ENCODE measurements at places on chromosomes 4 and X.
A peak's percentile ranks its signal among the peaks of the same experiment; 100 is the strongest.

- no peak for DNase-seq
Observed at GRCh38 chr4:150268444-150268843, 190.2 kb downstream of the DCLK2 start.

GRCh38 chr4:38154681-38155588 lies 194.7 kb downstream of the PTTG2 start:
- DNase-seq, result no peak

GRCh38 chr4:38774181-38774955 lies 8.4 kb downstream of the TLR10 start:
- no peak for DNase-seq

DNA sequence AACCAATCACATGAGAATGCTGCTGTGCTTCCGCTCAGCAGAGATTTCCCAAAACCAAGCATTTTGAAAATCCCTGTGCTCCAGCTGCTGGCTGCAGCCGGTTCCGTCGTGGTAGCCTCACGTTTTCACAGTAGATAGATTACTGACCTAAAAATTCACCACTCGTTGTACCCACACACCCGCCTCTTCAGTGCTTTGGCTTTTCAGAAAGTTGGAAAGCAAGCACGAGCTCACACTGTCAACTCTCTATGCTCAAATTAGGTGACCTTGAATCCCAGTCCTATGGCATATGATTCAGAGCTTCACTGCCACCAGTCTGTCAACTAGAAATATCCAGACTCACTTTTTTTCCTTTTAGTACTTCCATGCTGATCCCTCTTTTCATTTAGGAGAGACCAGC lies 168.9 kb downstream of the DCTD start:
- no peak for DNase-seq

DNA sequence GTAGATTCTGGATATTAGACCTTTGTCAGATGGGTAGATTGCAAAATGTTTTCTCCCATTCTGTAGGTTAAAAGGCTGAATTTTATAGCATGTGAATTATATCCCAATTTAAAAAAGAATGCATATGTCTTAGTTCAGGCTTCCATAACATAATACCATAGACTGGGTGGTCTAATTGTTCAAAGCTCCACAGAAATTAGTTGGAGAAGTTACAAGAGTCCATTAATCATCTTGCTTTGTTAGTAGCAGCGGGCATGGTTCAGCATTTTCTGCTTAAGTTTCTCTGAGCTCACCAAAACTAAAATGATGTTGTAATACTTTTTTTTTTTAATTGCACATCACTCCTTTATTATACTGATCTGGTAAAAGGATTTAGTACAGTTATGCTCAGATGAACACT lies 1.8 kb downstream of the PGAM4 start:
- no peak for DNase-seq

- DNase-seq, result no peak
Observed at GRCh38 chr4:175092114-175092513, 174.0 kb downstream of the ADAM29 start.

GRCh38 chr4:112552668-112553067 lies 36.7 kb upstream of the NEUROG2 start:
- no peak for DNase-seq

GRCh38 chrX:153209347-153209746 lies 30.3 kb downstream of the MAGEA1 start:
- DNase-seq, result no peak

GRCh38 chr4:141077611-141078225 lies 55.6 kb downstream of the RNF150 start:
- no peak for DNase-seq

GRCh38 chr4:101853028-101853427 lies 62.5 kb downstream of the BANK1 start:
- DNase-seq, result no peak

DNA sequence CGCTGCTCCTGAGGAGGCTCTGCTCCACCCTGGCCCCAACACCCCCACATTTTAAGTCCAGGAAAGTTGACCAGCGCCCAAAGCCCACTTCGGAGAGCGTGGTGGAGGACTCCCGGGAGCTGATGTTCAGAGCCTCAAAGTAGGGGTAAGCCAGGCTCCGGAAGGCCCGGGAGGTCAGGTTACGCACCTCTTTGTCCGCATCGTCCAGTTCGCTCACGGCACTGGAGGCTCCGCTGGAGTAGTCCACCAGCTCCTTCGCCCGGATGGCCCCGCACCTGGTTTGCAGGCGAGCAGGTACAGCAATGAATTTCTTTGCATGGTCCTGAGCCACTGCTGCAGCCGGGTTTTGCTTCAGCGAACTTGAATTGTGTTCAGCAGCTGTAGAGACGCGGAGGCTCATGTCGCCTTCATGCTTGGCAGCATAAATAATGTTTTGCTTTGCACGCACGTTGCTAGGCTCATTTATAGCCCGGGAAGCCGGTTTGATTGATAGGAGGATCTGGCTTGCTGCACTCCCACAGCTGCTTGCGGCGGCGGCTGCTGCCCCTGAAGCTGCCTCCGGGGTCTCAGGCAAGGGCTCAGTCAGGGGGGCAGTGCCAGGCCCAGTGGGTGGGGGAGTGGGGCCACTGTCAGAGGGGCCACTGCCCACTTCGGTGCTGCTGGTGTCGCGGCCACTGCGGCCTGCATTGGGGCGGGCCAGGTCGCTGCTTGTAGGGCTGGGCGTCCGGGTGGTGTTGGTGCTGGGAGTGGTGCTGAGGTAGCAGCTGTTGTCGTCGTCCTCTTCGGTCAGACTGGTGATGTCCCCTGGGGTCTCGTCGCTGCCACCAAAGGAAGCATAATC lies 4.8 kb downstream of the C4orf54 start:
- DNase-seq, result no peak

DNA sequence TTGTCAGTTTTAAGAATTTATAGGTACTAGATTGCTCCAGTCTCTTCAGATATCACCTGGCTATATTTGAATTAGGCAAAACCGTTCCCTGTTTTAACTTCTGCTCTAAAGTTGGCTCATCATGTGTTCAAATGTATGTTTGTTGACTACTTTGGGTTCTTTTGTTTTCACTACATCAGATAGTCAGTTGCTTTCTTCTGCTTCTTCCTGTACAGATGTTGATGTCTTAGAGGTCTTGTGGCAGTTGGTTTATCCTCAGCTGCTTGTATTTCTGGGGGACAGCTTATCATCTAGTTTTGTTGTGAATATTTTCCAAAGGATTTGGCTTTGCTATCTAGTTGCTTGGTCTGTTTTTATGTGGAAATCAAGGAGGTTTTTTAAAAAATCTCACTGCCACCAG lies 28.0 kb downstream of the TBC1D19 start:
- DNase-seq, result no peak

GRCh38 chr4:8129136-8129535 lies 29.5 kb downstream of the ABLIM2 start:
- no peak for DNase-seq

- no peak for DNase-seq
Observed at GRCh38 chr4:8333726-8334460, 64.3 kb downstream of the HTRA3 start.

GRCh38 chrX:132034648-132035047 lies 11.5 kb downstream of the STK26 start:
- no peak for DNase-seq

GRCh38 chr4:169110633-169111032 lies 100.6 kb upstream of the CBR4 start:
- DNase-seq, result no peak

- no peak for DNase-seq
Observed at GRCh38 chrX:37722595-37722994, 37.0 kb downstream of the XK start.

- no peak for DNase-seq
Observed at GRCh38 chr4:52755426-52755825, 4.2 kb upstream of the ERVMER34-1 start.

- no peak for DNase-seq
Observed at GRCh38 chr4:53192496-53192895, 173.4 kb downstream of the SCFD2 start.

GRCh38 chrX:41317477-41318208 lies 16.3 kb upstream of the DDX3X start:
- DNase-seq, result no peak

GRCh38 chrX:138378876-138379275 lies 332.6 kb downstream of the FGF13 start:
- no peak for DNase-seq

DNA sequence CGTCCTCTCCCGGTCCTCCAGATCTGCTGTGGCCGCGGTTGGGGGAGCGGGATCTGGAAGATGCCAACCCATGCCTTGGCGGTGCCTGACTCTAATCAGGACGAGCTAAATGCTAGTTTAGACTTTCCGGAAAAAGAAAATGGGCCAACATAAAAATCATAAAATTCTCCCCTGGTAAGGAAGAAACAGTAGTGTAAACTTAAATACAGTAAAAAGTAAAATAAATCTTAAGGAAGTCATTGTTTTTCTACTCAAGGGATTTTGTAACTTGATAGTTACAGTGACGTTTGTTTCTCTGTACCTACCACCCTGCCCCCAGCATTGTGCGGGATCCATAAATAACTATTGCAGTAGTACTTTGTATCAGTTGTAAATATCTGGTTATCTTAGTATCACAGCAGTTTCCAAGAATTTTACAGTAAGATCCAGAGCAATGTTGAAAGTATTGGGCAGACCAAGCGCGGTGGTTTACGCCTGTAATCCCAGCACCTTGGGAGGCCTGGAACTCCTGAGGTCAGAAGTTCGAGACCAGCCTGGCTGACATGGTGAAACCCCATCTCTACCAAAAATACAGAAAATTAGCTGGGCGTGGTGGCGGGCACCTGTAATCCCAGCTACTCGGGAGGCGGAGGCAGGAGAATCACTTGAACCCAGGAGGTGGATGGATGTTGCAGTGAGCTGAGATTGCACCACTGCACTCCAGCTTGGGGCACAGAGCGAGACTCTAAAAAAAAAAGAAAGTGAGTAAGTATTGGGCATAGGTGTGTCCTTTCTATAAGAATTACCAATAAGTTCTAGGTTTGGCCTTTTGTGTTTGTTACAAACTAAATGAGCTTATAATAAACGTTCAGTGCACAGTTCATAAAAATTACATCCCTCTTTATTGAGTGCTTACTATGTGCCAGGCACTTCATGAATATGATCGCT lies 1.0 kb upstream of the PLA2G12A start:
- DNase-seq, result no peak

DNA sequence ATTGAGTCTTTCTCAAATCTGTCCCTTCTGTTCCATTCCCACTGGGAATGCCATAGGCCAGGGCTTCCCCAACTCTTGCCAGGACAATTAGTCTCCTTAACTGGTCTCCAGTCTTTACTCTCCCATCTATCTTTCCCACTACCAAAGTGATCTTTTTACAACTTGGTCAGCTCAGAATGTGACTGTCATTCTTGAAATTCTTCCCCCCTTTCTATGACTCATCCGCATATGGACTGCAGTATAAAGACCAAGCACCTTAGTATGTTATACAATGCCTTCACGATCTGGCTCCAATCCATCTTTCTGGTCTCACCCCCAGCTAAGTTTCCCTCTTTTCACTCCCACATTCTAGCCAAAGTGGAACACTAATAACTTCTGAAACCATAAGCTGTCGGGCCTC lies 383.8 kb downstream of the OPHN1 start:
- DNase-seq, result no peak

DNA sequence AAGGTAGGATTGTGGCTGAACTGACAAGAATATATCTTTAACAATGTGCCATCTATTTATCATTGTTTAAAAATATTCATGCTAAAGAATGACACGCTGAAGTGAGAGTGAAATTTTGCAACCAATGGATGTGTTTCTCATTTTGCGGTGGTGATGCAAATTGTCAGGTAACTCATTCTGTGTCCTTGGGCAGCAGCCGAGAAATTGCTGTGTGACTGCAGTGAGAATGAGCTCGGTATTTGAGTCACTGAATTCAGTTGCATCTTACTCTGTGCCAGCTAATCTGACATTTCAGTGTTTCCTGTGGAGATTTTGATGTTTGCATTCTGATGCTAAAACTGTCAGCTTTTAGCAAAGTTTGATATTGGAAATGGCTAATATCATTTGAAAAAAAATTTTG lies 28.1 kb downstream of the MCUB start:
- peak; percentile 41 for DNase-seq

GRCh38 chrX:155715141-155715540 lies 102.4 kb upstream of the TMLHE start:
- DNase-seq, result no peak

DNA sequence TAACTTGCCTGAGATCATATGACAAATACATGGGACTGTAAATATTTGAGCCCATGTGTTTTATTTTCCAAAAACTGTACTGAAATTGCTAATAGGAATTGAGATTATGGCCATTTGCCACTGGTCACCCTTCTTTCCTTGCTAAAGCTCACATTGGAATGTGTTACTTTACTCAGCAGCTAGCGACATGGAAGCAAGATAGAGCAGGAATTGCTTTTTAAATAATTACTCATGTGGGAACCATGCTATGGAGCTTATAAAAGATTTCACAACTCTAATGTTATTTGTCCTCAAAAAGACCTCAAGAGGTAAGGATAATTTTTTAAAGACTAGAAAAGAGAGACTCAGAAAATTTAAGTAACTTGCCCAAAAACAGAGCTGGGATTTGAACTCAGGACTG lies 48.8 kb upstream of the AFAP1 start:
- no peak for DNase-seq

GRCh38 chr4:108980455-108981239 lies 217.8 kb upstream of the ETNPPL start:
- DNase-seq, result no peak

DNA sequence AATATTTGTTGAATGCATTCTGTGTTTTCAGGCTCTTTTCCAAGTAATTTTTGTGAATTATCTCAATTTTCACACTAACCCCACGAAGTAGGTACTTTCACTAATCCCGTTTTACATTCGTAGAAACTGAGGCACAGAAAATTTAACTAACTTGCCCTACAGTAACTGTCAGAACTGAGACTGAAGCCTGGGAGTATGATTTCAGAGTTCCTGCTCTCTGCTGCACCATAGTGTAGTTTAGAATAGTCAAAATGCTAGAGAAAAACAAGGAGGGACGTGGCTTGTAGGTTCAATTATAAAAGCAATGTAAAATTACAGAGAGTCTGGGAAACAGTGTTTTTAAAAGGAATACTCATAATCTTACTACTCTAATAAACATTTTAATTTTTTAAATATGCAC lies 2.2 kb downstream of the CLCN3 start:
- DNase-seq, result no peak

- no peak for DNase-seq
Observed at GRCh38 chrX:96756491-96756890, 71.8 kb downstream of the DIAPH2 start.

DNA sequence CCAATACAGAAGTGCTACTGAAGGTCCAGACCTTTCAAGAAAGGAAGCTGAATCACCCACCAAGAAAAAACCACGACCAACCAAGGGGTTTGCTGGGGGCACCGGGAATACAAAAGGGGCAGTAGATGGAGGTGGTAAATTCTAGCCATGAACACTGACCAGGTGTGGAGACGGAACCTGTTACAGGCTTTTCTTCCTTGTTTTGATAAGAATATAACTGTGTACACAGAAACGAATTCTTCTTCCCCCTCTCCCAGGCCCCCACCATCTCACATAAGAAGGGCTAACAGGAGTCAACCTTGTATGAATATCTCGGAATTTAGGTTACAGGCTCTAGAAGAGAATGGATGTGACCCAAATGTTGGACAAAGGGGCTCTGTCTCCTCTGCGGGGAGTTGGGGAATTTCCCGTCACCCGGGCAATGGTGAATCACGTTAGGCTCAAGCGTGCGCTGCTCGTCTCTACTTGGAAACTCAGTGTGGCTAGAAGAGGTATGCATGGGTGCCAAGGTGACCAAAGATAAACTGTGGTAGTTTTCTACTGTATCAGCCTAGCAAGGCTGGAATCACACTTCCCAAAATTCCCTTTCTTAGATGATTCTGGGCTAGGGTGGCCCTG lies 87.0 kb downstream of the AFAP1 start:
- DNase-seq, result no peak

GRCh38 chr4:53023677-53024299 lies 161.7 kb downstream of the RASL11B start:
- DNase-seq, result no peak

- DNase-seq, result no peak
Observed at GRCh38 chrX:130828641-130829040, 74.4 kb downstream of the ENOX2 start.
